Osteoblast (primary cell): ENCODE measurements at places on chromosomes 7 and 10.

DNA sequence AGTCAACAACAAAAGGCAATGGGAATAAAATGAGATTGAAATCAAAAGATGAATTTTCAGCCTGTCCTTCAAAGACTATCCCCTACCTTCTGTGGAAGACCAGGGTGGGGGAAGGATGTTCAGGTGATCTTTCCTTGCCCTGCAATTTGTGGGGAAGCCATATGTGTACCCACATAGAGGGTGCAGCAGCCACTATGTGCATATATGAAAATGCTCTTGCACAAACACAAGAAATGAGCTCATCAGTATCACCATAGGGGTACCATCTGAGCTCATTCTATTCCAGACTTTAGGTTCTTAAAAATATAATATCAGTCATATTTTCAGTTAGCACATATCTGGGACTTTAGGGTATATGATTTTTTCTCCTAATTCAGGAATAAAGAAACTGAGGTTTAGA lies 17.7 kb downstream of the GIMAP5 start:
- H3K36me3 ChIP-seq = no peaks in the 10 kb centered on the region
- H3K4me1 ChIP-seq = no peaks in the 10 kb centered on the region
- H3K4me3 ChIP-seq = no peak overlapping the region
- H3K27me3 ChIP-seq = no peaks in the 10 kb centered on the region
- no peak for DNase-seq

- no peak overlapping the region for H3K4me3 ChIP-seq
- H3K27me3 ChIP-seq = no peaks in the 10 kb centered on the region
- no peaks in the 10 kb centered on the region for H3K4me1 ChIP-seq
- no peaks in the 10 kb centered on the region for H3K36me3 ChIP-seq
- no peak for DNase-seq
Observed at GRCh38 chr7:95933618-95934017, 161.3 kb downstream of the DYNC1I1 start.

GRCh38 chr10:94043431-94043990 lies 49.8 kb downstream of the PLCE1 start:
- H3K4me3 ChIP-seq = no peak overlapping the region
- no peaks in the 10 kb centered on the region for H3K27me3 ChIP-seq
- peak overlapping the region; percentile 75 for H3K27ac ChIP-seq
- H3K4me1 ChIP-seq = peaks cover 30% of the 10 kb centered on the region
- H3K36me3 ChIP-seq = no peaks in the 10 kb centered on the region
- no peak for DNase-seq

GRCh38 chr10:133156674-133157579 lies 3.1 kb upstream of the KNDC1 start:
- H3K27me3 ChIP-seq = peaks cover 17% of the 10 kb centered on the region
- H3K4me3 ChIP-seq = no peak overlapping the region
- DNase-seq = peak; percentile 89
- H3K4me1 ChIP-seq = no peaks in the 10 kb centered on the region
- H3K27ac ChIP-seq = no peak overlapping the region

DNA sequence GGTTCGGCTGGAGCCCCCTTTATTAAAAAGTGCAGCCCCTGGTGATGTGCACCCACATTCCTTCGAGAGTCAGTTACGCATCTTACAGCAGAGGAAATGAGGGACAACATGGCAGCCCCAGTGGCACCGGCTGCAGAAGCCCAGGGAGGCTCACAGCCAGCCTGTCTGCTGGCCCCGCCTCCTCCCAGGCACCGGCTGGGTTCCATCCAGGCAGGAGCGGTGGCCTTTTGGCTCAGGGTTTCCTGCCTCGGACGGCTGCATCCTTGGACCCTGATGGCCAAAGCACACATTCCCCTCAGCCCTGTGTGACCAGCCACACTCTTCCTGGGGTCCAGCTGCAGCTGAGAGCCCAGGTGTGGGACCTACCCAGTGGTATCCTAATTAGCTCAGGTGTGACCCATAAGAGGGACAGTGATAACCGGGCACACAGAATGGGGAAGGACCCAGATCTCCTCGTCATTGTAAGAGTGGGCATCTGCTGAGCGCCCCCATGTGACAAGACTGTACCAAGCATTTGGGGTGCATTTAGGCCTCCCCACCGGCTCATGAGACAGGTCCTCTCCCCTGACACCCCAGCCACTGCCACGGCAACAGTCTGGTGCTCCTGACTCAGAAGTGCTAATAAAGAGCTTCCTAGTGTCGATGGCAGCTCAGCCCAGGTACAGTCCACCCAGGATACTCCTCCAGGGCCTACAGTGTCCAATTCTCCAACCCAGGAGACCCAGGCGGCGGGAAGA lies 63.3 kb upstream of the CHST15 start:
- no peaks in the 10 kb centered on the region for H3K27me3 ChIP-seq
- peaks cover 55% of the 10 kb centered on the region for H3K4me1 ChIP-seq
- H3K36me3 ChIP-seq = no peaks in the 10 kb centered on the region
- peak overlapping the region; percentile 50 for H3K4me3 ChIP-seq

- no peaks in the 10 kb centered on the region for H3K4me1 ChIP-seq
- no peak overlapping the region for H3K27ac ChIP-seq
- no peak overlapping the region for H3K4me3 ChIP-seq
- no peaks in the 10 kb centered on the region for H3K27me3 ChIP-seq
- DNase-seq = no peak
Observed at GRCh38 chr7:113321201-113321600, 202.8 kb upstream of the SMIM30 start.

DNA sequence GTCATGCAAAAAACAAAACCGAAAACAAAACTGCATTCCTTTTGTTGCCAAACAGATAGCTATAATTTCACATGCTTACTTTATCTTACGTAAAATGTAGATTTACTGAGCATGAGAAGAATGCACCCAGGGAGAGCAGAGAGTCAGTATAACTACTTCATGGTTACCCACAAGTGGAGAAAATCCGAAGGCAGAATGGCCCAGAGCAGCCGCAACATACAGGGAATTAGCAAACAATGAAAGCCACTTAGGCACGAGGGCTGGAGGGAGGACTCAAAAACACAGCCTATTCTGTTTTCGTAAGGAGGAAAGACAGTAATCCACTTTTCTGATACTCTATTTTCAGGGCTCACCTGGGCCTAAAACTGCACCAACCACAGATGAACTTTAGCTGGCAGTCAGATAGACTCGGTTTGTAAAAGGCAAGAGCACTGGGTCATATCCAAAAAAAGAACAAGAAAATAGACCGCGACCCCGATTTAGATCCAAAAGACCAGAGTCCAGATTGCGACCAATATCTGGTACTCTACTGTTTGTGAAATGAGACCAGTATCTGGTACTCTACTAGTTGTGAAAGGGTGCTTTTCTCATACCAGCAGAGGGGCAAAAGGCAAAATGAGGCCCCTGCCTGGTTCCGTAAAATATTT lies 1.3 kb downstream of the ITPRIP start:
- peaks cover 54% of the 10 kb centered on the region for H3K4me1 ChIP-seq
- peaks cover 19% of the 10 kb centered on the region for H3K36me3 ChIP-seq
- H3K4me3 ChIP-seq = peak overlapping the region; percentile 97
- H3K27me3 ChIP-seq = no peaks in the 10 kb centered on the region
- H3K27ac ChIP-seq = peak overlapping the region; percentile 98

GRCh38 chr10:95485056-95485844 lies 75.9 kb downstream of the SORBS1 start:
- no peaks in the 10 kb centered on the region for H3K27me3 ChIP-seq
- H3K4me1 ChIP-seq = no peaks in the 10 kb centered on the region
- no peak overlapping the region for H3K4me3 ChIP-seq
- no peaks in the 10 kb centered on the region for H3K36me3 ChIP-seq
- no peak overlapping the region for H3K27ac ChIP-seq
- no peak for DNase-seq

GRCh38 chr7:139108266-139109187 lies 993 bp downstream of the ZC3HAV1 start:
- DNase-seq = peak; percentile 90
- no peaks in the 10 kb centered on the region for H3K27me3 ChIP-seq
- H3K4me3 ChIP-seq = peak overlapping the region; percentile 86
- no peaks in the 10 kb centered on the region for H3K36me3 ChIP-seq

GRCh38 chr10:14399641-14400040 lies 68.9 kb upstream of the FRMD4A start:
- H3K27me3 ChIP-seq = no peaks in the 10 kb centered on the region
- H3K4me3 ChIP-seq = no peak overlapping the region
- peaks cover 33% of the 10 kb centered on the region for H3K4me1 ChIP-seq
- H3K36me3 ChIP-seq = no peaks in the 10 kb centered on the region

DNA sequence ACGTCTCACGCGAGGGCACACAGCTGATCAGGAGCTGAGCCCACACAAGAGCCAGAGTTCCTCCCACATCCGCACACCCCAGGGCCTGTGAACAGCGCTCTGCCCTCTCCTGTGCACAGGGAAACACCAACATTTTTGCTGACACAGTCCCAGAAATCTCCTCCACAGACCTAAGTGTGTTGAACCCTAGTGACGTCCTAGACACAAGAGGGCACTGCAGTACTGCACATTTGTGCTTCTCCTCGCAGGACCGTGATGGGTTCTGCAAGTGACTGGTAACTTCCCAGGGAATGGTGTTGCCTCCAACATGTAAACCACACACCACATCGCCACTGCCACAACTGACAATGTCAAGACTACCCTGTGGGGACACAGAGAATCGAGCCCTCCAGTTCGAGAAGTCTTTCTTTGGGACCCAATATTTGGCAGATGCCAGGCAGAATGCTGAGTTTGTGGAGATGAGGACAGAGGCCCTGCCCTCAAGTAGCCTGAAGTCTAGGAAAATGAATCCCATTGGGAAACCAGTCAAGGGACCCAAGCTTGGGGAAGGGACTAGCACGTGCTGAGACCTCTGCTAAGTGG lies 170.3 kb downstream of the PAXIP1 start:
- H3K4me3 ChIP-seq = no peak overlapping the region
- H3K36me3 ChIP-seq = no peaks in the 10 kb centered on the region
- DNase-seq = no peak
- H3K27ac ChIP-seq = no peak overlapping the region
- H3K27me3 ChIP-seq = no peaks in the 10 kb centered on the region

GRCh38 chr10:133327651-133328357 lies 8.9 kb downstream of the CALY start:
- peaks cover 64% of the 10 kb centered on the region for H3K27me3 ChIP-seq
- no peak overlapping the region for H3K27ac ChIP-seq
- peak; percentile 86 for DNase-seq
- H3K36me3 ChIP-seq = no peaks in the 10 kb centered on the region
- H3K4me3 ChIP-seq = no peak overlapping the region
- peaks cover 7% of the 10 kb centered on the region for H3K4me1 ChIP-seq

- no peak for DNase-seq
- peaks cover 9% of the 10 kb centered on the region for H3K27me3 ChIP-seq
- H3K4me3 ChIP-seq = no peak overlapping the region
- peaks cover 9% of the 10 kb centered on the region for H3K4me1 ChIP-seq
- no peak overlapping the region for H3K27ac ChIP-seq
Observed at GRCh38 chr7:25894002-25894901, 257.7 kb upstream of the NFE2L3 start.

- no peaks in the 10 kb centered on the region for H3K27me3 ChIP-seq
- no peak overlapping the region for H3K27ac ChIP-seq
Observed at GRCh38 chr10:91592266-91592975, 40.5 kb downstream of the PPP1R3C start.

DNA sequence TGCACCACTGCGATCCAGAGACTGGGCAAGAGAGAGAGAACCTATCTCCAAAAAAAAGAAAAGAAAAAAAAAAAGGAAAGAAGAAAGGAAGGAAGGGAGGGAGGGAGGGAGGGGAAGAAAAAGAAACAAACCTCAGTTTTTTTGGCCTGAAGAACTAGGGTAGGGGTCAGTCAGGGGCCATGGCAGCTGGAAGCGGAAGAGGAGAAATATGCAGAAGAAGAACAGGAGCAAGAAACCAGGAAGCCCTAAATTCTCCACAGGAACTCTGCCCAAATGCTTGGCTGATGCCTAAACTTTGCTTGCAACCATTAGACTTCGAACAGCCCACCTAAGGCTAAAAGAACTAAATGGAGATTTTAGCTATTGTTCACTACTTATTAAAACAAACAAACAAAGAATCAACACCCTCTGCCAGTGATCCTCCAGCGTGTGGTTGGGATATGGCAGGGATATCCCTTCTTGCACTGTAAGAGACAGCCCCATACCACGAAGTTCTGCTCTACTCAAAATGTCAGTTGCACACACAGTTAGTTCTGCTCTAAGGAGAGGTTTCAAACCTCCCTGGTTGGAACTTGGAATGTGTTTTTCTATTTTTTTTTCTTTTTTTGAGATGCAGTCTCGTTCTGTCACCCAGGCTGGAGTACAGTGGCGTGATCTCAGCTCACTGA lies 139.5 kb downstream of the FAM107B start:
- DNase-seq = no peak
- H3K27ac ChIP-seq = no peak overlapping the region
- H3K4me3 ChIP-seq = no peak overlapping the region
- H3K27me3 ChIP-seq = peaks cover 8% of the 10 kb centered on the region
- no peaks in the 10 kb centered on the region for H3K4me1 ChIP-seq
